Activated naive CD4-positive, alpha-beta T cell (primary cell): ENCODE measurements at places on chromosomes 7 and 10.

GRCh38 chr7:110921595-110922151 lies 169.3 kb upstream of the LRRN3 start:
- DNase-seq, result no peak

- DNase-seq, result no peak
Measured at GRCh38 chr10:61135276-61135721, 191.3 kb upstream of the RHOBTB1 start.

GRCh38 chr10:56605051-56605450 lies 244.0 kb upstream of the ZWINT start:
- DNase-seq, result no peak

GRCh38 chr10:27624941-27625340 lies 120.7 kb downstream of the MKX start:
- DNase-seq, result no peak
